NCI-H1436 (cell line): ENCODE measurements at places on chromosomes 12 and 14.

GRCh38 chr14:103217538-103217937, 94.3 kb downstream of the TNFAIP2 start:
- no peak for DNase-seq

GRCh38 chr12:117857632-117858612, 110.9 kb downstream of the KSR2 start:
- peak; percentile 37 for DNase-seq

- DNase-seq, result no peak
These were observed 62.0 kb downstream of the DYRK2 start for GRCh38 chr12:67710582-67710981.

DNA sequence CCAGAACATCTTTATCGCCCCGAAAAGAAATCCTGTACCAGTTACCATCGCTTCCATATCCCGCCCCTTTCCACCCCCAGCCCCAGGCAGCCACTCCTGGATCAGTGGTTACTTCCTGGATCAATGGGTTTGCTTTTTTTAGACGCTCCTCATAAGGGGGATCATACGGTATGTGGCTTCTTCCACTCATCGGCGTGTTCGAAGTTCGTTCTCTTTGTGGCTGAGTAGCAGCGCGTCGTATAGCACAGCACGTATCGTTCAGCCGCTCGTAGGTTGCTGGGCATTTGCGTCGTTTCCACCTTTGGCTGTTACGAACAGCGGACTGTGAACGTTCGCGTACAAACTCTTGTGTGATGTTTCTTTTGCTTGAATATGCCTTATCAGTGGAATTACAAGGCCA, 1.8 kb downstream of the NOC4L start:
- no peak for DNase-seq

DNA sequence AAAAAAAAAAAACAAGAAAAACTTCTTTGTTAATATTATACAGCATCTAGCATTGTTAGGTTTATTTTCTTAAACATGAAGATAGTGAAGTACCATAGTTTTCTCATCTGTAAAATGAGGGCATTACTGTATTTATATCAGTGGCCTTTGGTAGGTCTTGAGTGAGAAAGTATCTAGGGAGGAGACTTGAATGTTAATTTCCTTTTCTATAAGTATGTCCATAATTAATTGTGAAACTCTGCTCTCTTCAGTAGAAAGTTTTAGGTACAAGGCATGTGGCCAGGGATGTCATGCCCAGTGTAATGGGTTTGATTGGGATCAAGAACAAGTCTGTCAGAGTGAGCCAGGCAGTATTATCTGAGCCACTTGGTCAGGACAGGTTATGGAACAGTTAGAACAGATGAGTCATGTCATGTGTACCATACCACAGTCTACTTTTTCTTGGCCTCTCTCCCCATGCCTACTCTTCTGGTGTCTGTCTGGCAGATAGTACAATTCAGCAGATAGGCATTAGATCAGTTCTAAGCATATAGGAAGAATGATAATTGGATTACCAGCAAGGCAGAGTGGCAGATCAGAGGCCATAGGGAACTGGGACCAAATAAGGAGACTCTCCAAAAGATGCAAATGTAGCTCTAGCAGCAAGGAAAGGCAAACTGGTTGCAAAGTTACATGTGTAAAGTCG, 30.4 kb downstream of the FBXO34 start:
- no peak for DNase-seq

DNA sequence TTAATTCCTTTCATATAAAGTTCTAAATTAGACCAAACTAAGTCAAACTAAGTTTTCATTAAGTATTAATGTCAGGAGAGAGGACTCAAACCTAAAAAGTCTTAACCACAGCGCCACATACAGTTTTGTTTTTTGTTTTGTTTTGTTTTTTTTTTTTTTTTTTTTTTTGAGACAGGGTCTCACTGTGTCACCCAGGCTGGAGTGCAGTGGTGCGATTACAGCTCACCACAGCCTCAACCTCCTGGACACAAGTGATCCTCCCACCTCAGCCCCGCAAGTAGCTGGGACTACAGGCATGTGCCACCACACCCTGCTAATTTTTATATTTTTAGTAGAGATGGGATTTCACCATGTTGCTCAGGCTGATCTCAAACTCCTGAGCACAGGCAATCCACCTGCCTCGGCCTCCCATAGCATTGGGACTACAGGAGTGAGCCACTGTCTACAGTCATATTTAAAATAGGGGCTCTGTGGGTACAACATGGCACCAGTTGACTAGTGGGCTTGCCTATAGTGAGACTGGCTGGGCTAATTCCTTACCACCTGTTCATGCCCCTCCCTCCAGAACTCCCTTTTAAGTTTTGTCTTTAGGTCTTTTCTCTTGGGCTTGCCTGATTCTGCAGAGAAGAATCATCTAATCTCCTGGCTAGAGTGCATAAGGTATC, 110.2 kb downstream of the PPP2R5E start:
- DNase-seq, result no peak

- DNase-seq, result no peak
These were observed 154.1 kb upstream of the FKBP4 start for GRCh38 chr12:2640709-2641108.

DNA sequence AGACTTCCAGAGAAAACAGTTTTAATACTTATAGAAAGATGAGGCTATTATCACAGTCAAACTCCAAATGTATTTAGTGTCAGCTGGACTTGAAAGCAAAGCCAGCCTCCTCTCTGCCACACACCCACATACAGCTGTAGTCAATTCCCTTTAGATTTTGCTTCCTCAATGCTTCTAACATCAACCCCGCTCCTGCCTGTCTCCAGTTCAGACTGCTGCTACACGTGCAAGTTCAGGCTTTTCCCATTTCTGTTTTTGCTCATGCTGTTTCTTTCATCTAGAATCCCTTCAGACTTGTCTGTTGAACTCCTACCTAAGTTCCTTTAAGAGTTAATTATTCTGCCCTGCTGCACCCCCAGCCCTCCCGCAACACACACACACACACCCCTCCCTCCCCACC, 380.0 kb downstream of the KCNH5 start:
- DNase-seq, result no peak

DNA sequence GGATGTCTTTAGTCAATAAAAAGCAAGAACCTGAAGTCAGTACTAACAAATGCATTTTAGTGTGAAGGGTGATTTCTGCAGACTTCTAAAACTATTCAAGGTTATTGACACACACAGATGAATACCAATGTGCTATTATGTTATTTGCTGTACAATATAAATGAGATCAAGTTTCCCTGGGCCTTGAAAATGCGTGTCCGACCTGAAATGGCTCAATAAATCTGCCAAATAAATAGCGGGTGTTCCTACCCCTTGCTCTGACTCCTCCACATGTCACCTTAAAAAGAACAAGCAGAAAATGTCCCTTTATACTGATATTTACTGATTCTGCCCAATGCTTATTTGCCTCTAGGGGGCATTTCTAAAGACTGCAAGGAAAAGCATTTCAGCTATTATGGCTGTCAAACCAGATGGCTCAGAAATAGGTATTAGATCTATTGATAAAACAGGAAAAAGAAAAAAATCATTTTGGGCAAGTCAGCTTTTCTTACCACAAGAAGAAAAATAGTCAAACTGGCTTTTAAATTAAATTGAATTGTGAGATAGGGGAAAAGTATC, 367.3 kb upstream of the KITLG start:
- no peak for DNase-seq

DNA sequence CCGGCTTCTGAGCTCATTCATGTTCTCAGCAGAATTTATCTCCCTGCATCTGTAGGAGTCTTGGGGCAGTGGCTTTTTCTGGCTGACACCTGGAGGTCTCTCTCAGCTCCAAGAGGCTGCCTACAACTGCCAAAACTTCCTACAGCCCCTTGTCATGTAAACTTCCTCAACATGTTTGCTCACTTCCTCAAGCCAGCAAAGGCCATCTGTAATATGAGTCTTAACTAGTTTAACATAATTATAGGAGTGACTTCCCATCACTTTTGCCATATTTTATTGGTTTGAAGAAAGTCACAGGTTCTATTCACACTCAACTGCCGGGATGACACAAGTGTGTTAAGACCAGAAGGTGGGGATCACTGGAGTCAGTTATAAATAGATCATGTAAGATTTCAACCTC, 194.0 kb downstream of the VRK1 start:
- no peak for DNase-seq

DNA sequence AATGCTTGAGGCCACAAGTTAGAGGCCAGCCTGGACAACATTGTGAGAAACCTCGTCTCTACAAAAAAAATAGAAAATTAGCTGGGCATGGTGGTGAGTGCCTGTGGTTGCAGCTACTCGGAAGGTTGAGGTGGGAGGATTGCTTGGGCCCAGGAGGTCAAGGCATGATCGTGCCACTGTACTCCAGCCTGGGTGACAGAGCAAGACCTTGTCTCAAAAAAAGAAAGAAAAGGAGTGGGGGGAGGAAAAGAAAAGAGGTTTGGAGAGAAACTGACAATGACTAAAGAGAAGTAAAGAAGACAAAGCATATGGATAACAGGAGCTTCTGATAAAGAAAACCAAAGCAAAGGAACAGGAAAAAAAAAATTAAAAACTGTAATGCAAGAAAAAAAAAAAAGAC, 37.4 kb upstream of the SELPLG start:
- no peak for DNase-seq

- DNase-seq, result no peak
These were observed 887.6 kb upstream of the SEL1L start for GRCh38 chr14:82421286-82421685.
